LHCN-M2 (cell line): ENCODE measurements at places on chromosomes 5 and 9. TPM values are rescaled to one million over a fixed set of nuclear protein-coding genes. Genes with fewer than 3 reads are reported as not detected.
A peak's percentile ranks its signal among the peaks of the same experiment; 100 is the strongest.

Gene LTC4S
- total RNA-seq, result not detected in 2 replicates

DNA sequence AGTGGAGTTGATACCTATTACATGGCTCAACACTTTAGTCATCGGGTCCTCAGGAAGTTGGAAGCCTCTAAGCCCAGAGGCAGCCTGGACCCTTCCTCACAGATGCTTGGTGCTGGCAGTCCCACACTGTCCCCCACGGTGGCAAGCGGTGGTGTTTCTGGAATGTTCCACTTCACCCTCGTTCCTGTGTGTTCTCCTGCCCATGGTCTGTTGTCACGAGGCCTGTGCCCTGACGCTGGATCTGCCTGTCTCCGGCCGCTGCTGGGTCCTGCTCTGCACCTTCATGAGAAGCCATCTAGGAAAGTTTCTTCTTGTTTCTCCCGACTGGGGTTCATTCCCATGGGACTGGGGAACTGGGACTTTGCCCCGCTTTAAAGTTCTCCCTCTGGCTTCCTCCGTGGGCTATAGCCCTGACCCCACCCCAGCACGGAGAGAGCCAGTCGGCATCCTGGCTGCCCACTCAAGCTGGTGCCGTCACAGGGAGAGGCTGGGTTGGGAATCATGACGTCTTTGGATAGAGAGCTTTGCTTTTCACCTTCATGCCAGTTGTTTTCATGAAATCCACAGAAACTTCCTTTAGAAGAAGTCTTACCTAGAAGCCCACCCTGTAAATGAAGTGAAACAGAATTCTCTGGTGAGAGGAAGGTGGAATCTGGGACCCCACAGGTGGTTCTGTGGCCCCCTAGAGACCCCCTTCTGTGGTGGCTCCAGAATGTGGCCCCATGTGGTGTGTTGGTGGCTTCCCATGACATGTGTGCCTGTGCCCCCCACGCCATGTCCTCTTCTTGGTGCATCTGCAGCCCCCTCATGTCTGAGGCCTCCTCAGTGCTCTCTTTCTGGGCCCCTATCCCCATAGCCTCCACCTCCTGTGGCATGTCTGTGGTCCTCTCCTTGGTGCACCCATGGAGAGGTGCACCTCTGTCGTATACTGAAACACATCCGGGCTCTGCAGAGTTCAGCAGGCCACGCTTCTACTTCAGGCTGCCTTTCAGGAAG, 43.8 kb downstream of the TRIP13 start:
- no peak for DNase-seq

Gene FOXD4L4
- total RNA-seq, result 0.06 and 0.17 TPM in 2 replicates

GRCh38 chr5:179265514-179266290, 79.6 kb downstream of the ADAMTS2 start:
- peak; percentile 97 for DNase-seq

- DNase-seq, result peak; percentile 83
Observed at GRCh38 chr5:107523029-107523680, 147.6 kb downstream of the EFNA5 start.
